ENCODE measurements at places on chromosomes 5 and 9. TPM values are rescaled to one million over a fixed set of nuclear protein-coding genes. Genes with fewer than 3 reads are reported as not detected.

PITX1 gene
- 2.7 TPM for total RNA-seq

- DNase-seq, result no peak
These were observed 8.5 kb upstream of the CSNK1A1 start for GRCh38 chr5:149559706-149560105.

- no peak for DNase-seq
These were observed 7.8 kb upstream of the HSPA9 start for GRCh38 chr5:138582959-138583358.

C8G gene
- not detected for total RNA-seq

GRCh38 chr5:114419959-114420358, 58.1 kb downstream of the KCNN2 start:
- no peak for DNase-seq

KIAA1958 gene
- total RNA-seq, result 2.5 TPM

- DNase-seq, result peak; percentile 0
These were observed 270.7 kb upstream of the ELAVL2 start for GRCh38 chr9:24096756-24097155.

DNA sequence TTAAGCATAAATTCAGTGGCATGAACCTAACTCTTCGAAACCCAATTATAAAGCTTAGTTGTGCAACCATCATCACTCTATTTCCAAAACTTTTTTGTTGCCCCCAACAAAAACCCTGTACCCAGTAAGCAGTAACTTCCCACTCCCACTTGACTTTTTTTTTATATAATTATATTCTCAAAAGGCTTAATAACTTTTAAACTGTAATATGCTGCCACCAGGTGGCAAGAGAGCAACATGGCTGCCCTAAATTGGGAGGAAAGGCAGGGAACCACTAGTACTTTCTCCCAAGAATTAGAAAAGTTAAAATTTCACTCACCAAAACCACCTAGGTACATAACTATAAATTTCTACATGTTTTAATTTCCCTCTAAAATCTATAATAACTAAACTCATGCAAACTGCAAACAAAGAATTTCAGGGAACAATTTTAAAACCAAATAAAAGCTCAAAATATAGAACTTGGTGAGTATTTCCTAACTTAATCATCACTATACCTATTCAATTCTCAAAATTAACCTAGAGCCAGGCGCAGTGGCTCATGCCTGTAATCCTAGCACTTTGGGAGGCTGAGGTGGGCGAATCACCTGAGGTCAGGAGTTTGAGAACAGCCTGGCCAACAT, 50.2 kb upstream of the RNF38 start:
- DNase-seq, result peak; percentile 26

CXXC5 gene
- 4.0 TPM for total RNA-seq

- peak; percentile 17 for DNase-seq
These were observed 481 bp downstream of the MRPL36 start for GRCh38 chr5:1799110-1799601.

DNA sequence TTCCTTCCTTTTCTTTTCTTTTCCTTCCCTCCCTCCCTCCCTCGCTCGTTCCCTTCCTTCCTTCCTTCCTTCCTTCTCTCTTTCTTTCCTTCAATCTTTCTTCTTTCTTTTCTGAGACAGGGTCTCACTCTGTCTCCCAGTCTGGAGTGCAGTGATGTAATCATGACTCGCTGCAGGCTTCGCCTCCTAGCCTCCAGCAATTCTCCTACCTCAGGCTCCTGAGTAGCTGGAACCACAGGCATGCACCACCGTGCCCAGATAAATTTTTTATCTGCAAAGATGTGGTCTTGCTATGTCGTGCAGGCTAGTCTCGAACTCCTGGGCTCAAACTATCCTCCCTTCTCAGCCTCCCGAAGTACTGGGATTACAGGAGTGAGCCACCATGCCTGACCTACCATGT, 81.4 kb downstream of the SPATA31C2 start:
- peak; percentile 65 for DNase-seq

- DNase-seq, result no peak
These were observed 482.4 kb upstream of the SGCD start for GRCh38 chr5:155844542-155844941.

DNA sequence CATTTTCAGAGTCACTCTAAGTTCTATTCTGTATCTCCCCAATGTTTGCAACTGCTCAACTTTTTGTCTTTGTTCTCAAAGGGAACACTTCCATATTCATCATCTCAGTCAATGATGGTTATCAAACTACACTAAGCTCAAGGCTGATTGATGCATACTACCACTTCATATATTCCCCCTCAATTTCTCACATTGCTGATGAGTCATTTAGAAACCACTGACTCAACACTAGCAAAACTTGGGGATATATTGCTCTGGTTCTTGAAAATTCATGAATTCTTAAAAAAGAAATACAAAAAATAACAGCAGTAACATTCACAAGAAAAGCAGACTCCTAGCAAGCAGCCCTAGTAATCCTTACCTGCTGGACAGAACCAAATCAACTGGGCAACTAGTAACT, 52.2 kb downstream of the ABHD17B start:
- peak; percentile 61 for DNase-seq

GRCh38 chr5:172837640-172838039, 3.6 kb downstream of the ERGIC1 start:
- no peak for DNase-seq

DNA sequence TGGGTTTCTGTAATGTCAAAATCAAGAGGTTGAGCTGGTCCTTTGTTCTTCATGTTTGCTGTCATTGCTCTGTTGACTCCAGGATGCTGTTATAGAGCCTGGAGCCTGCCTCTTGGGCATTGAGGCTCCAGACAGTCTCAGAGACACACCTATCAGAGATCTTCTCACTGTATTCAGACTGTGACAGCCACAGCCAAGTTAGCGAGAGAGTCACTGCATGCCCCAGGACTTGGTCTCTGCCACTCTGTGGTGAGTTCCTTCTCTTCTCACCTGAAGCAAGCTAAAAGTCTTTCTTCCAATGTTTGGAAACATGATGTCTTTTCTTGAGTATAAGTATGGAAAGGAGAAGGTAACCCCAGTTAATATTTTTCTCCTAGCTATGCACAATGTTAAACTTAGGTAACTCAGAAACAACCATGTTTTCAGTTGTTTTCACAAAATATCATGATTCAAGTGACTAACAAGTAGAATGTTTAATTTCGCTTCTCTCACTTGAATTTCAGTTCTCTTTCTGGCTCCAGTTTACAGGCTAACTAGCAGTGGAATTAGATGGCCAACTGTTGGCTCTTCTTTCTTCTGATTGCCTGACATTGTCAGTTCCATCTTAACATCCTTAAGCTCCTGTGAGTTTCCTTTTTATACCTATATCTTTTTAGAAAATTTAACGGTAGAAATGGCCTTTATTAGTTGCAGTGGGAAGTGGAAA, 20.6 kb upstream of the ZFYVE16 start:
- DNase-seq, result no peak

C9orf153 gene
- not detected for total RNA-seq

GRCh38 chr5:146173597-146173996, 8.9 kb downstream of the LARS1 start:
- no peak for DNase-seq

GRCh38 chr5:57259704-57260103, 85.8 kb downstream of the GPBP1 start:
- no peak for DNase-seq

PNPLA7 gene
- total RNA-seq, result 1.3 TPM

GRCh38 chr9:120710110-120710981, 3.9 kb downstream of the MEGF9 start:
- DNase-seq, result peak; percentile 73

- DNase-seq, result no peak
These were observed 925.3 kb upstream of the CDH10 start for GRCh38 chr5:25570067-25570583.

DNA sequence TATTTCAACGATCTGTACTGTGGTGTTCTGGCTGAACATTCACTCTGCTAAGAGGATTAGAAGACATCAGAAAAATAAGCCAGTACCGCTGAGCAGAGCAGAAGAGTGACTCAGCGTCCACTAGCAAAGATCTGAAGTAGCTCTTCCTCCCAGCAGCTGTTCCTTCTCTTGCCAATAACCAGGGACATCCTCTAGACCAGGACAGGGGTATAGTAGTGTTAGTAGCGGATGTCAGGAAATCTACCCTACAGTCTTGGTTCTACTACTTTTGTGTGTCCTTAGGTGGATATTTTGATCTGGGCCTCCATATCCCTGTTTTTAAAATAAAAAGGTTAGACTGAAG, 103.6 kb downstream of the TSSK1B start:
- no peak for DNase-seq

- no peak for DNase-seq
These were observed 480.2 kb downstream of the RASEF start for GRCh38 chr9:82582693-82583092.

GRCh38 chr5:81165493-81166119, 67.5 kb upstream of the CKMT2 start:
- peak; percentile 53 for DNase-seq

FBLL1 gene
- not detected for total RNA-seq

DNA sequence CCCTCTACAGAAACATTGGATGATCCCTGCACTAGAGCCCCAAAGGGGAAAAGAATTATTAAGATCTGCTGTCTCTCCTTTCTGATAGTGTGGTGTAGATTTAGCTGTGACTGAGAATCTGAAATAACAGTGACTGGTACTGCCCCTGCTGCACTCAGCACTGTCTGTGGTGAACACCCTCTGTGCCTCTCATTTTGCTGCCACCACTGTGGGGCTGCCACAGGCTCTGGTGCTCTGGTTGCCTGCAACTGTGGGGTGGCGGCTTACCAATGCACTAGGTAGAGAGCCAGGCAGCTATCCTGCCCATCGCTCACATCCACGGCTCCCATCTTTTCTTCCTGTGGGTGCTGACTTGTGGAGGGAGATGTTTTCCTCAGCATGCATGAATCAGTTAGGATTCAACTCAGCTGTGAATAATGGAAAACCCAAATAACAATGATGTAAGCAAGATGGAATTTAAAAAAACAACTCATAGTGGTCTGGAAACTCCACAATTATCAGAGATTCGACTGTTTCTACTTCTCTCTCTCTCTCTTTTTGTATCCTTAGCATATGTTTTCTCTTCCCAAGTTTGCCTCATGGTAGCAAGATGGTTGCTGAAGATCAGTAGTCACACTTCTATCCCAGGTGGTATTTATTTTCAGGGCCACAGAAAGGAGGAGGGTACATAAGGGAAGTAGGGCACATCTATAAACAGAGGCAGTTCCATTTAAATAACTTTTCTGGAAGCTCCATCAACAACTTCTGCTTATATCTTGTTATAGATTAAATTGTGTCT, 99.8 kb upstream of the DAP start:
- no peak for DNase-seq

- no peak for DNase-seq
These were observed 1.2 kb downstream of the HAVCR1 start for GRCh38 chr5:157057459-157058370.

Measured in mammary epithelial cell (primary cell).